ENCODE measurements at places on chromosomes 4 and X.

DNA sequence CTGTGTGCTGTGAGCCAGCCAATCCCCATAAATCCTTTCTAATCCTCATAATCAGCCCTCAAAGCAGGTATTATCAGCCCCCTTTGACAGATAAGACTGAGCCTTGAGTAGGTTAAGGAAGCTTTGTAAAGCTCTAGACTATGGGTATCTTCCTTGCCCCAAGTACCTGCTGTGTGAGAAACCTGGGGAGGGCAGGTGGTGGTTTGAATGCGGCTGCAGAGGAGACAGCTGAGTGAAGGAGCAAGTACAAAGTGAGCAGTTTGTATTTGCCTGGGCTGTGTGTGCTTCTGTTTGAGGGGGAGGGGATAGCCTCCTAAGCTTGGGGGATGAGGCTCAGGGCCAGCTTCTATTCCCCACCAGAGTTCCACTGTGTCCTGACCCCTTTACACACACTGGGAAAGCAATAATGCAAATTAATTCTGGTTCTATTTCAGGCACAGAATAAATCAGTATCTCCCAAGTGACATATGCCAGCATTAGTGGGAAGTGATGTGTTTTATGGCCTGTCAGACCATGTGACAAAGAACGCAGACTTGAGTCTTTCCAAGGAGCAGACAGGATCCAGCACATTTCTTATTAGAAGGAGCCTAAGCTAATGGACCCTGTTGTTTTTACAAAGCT is 63.5 kb downstream of the EVC start:
- DNase-seq, result no peak

DNA sequence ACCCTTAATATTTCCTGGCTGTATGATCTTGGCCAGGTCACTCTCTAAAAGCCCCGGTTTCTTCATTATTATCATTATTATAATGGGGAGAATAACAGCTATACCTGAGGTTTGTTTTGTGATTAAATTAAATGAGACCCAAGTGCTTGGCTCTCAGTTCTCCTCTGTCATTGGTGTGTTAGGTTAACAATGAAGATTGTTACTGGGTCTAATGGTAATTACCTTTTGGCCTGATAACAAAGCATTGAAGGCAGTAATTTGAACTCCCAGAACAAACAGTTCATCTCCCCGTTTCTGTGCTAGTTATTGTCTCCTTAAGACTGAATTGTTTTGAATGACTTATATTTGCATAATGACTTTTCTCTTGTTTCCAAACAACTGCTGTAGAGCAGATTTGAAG is 6.8 kb upstream of the ANAPC4 start:
- DNase-seq, result no peak

- DNase-seq, result no peak
Measured at GRCh38 chr4:28241021-28241420, 1380.4 kb downstream of the STIM2 start.

GRCh38 chr4:108804648-108805273 is 41.9 kb upstream of the ETNPPL start:
- no peak for DNase-seq

DNA sequence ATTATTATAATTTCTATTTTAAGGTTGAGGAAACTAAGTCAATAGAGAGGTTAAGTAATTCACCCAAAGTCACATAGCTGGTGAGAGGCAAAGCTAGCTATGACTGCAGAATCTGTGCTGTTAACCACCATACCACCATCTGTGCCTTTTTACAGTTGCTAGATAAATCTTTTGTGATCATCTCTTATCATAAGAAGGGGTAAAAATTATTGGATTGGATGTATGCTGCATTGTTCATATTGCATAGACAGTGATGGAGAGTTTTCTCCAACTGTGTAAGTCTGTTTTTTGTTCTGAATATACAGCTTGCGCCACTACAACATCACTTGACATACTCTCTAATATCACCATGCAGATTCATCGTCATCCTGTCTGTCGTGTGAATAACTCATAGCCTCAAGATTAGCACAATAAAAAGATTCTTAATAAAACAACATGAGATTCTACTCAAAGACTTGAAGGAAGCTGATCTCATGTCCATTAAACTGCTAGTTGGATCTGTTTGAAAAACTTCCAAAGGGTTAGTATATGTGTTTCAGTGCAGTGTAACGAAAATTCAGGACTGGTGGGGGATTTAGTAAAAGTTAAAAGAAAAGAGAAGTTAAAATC is 495.9 kb downstream of the SPRY1 start:
- DNase-seq, result no peak
